Stimulated activated naive CD8-positive, alpha-beta T cell treated with anti-CD3 and anti-CD28 coated beads, Interleukin-15, amount 100 ng/mL, for 72 hours (primary cell): ENCODE measurements at places on chromosomes 4 and X.

DNA sequence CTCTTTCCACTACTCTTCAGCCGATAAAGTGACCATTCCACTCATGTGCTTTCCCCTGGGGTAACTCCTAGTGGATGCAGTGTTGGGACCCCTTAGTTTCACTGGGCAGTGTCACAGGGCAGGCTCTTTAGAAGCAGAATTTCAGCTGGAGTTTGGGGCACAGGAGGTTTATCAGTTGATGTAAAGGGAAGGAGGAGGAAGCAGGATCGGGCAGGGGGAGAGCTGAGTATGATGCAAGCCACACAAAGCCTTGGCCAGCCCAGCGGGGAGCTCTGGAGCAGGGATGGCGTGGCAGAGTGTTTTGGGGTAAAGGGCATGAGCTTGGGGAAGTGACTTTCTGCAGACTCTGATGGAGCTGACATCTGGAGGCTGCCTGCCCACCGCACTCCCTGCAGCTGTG, 19.3 kb downstream of the WDR13 start:
- no peak for DNase-seq

DNA sequence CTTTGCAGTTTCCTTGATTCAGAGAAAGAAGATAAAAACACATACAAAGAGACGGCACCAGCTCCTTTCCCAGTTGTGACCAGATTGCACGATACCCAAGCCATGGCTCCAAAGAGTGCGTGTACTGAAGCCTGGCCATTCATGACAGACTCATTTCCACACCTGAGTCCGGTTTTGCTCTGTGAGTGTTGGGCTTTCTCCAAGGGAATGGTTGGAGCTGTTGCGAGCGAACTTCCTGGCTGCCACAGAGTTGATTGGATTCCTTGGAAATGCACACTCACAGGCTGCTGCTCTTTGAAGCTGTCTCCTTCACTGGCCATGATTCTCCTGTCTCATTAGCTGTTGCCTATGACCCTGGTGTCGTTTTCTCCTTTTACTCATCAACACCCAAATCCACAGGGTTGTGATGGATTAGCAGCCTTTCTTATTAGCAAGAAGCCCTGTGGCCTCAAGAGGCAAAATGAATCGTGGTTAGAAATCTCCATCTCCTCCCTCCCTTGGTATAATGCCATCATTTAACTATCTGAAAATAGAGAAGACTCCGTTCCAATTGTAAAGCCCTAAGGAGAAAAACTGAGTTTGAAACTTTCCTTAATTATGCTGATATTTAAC, 43.9 kb upstream of the BBS12 start:
- DNase-seq: no peak

DNA sequence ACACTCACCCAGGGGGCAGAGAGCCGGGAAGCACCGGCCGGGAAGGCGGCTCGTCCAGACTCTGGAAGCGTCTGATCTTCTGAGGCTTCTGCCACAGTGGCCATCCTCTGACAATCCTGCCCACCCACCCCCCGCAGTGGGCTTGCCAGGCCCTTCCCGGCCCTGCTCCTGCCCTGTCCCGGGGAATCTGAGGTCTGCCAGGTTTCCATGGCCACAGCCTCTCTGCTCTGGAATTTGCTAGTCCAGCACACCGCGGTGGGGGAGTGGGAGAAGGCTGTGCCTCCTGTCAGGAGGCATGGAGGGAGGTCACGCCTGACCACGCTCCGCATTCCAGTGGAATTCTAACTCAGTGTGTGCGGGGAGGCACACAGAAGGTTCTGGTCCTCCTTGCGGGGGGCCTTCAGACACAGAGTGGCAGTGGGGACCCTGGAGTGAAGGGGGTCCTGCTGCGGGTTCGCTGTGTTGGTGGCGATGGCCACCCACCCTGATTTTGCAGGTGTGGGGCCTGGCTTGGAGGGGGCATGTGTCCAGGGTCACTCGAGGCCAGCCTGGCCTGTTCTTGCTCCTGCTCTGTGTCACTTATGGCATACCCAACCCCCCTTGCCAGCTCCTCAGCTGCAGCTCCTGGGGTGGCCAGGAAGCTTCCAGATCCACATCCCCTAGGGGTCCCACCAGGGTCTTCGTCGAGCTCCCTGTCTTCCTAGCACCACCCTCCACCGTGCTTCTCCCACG, 55.6 kb upstream of the ADRA2C start:
- DNase-seq: no peak

DNA sequence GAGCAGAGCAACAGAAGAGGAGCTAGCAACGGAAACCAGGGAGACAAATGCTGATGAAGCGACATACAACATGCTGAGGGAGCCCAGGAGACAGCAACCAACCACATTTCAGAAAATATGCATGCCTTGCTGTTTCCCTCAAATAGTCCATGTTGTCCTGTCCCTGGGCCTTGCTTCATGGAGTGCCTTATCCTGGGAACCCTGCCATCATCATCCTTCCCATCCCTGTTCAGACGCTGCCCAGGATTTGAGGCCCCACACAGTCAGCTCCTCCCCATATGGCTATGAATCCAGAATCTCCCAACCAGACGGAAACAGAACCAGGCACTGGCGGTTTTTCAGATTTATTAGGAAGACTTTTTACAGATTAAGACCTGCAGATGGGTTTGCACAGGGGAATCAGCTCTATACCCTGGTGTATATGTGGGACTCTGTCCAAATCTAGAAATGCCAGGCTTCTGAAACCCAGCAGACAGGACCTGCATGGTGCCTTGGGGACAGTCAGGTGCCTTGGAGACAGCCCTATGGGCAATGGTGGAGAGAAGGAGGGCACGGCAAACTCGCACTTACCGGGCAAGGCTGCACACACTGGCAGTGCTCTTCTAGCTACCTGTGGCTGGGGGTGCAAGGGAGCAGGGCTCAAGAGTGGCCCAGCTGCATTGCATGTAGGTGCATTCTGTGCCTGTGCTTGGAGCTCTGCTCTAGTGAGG, 199.7 kb upstream of the MAMLD1 start:
- DNase-seq: no peak
